ENCODE measurements at places on chromosomes 4 and X. TPM values are rescaled to one million over a fixed set of nuclear protein-coding genes. Genes with fewer than 3 reads are reported as not detected.
A peak's percentile ranks its signal among the peaks of the same experiment; 100 is the strongest.

- H3K27me3 ChIP-seq: no peaks in the 10 kb centered on the region
- no peak overlapping the region for H3K4me3 ChIP-seq
- H3K4me1 ChIP-seq: peaks cover 9% of the 10 kb centered on the region
- no peaks in the 10 kb centered on the region for H3K36me3 ChIP-seq
- no peak overlapping the region for H3K27ac ChIP-seq
Observed at GRCh38 chr4:186137196-186137794, 32.8 kb downstream of the FAM149A start.

DNA sequence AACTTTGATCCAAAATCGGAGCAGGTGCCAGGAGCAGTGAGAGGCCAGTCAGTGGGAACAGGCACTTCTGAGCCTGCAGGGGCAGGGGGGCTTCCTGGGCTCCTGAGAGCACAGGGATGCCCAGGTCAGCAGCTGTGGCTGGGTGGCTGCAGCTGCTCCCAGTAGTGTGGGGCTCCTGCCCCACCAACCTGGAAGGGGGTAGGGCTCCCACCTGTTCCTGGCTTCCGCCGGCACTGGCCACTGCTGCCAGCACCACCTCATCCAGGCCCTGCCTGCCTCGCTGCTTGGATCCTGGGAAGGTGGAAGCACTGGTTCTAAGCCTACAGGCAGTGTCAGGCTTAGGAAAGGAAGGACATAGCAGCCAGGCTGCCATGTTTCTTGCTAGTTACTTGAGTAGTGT, 18.6 kb downstream of the GRK4 start:
- H3K27ac ChIP-seq: no peak overlapping the region
- H3K4me3 ChIP-seq: no peak overlapping the region
- H3K36me3 ChIP-seq: peaks cover 2% of the 10 kb centered on the region
- H3K4me1 ChIP-seq: peaks cover 12% of the 10 kb centered on the region
- no peak for DNase-seq
- H3K27me3 ChIP-seq: no peaks in the 10 kb centered on the region

- no peak overlapping the region for H3K4me3 ChIP-seq
- peaks cover 22% of the 10 kb centered on the region for H3K27me3 ChIP-seq
- no peaks in the 10 kb centered on the region for H3K36me3 ChIP-seq
- peaks cover 18% of the 10 kb centered on the region for H3K4me1 ChIP-seq
Observed at GRCh38 chr4:112130906-112131305, 14.3 kb upstream of the FAM241A start.

- no peaks in the 10 kb centered on the region for H3K27me3 ChIP-seq
- H3K4me1 ChIP-seq: peaks cover 18% of the 10 kb centered on the region
- peaks cover 4% of the 10 kb centered on the region for H3K36me3 ChIP-seq
- no peak overlapping the region for H3K4me3 ChIP-seq
- H3K27ac ChIP-seq: peak overlapping the region; percentile 91
Observed at GRCh38 chrX:19566359-19567222, 51.3 kb upstream of the MAP3K15 start.

GRCh38 chr4:129231945-129232588, 136.1 kb downstream of the C4orf33 start:
- H3K4me1 ChIP-seq: peaks cover 23% of the 10 kb centered on the region
- H3K27ac ChIP-seq: peak overlapping the region; percentile 75
- no peak for DNase-seq
- no peaks in the 10 kb centered on the region for H3K27me3 ChIP-seq
- no peak overlapping the region for H3K4me3 ChIP-seq

The CACNA1F gene
- not detected for total RNA-seq
